ENCODE measurements at places on chromosomes 12 and 14.

- peak; percentile 51 for DNase-seq
Measured at GRCh38 chr12:67816269-67816668, 167.7 kb downstream of the DYRK2 start.

- DNase-seq = no peak
Measured at GRCh38 chr14:76293221-76293620, 82.7 kb upstream of the ESRRB start.

- DNase-seq = peak; percentile 58
Measured at GRCh38 chr12:67426067-67426466, 156.9 kb downstream of the CAND1 start.

- no peak for DNase-seq
Measured at GRCh38 chr12:54364413-54364812, at the start of gene GPR84. Gene GPR84, minus strand, starts transcription at chr12:54364486. Its CDS starts 635 bp downstream, at chr12:54363851.

GRCh38 chr12:77116277-77116676 lies 50.9 kb upstream of the E2F7 start:
- DNase-seq = peak; percentile 40

DNA sequence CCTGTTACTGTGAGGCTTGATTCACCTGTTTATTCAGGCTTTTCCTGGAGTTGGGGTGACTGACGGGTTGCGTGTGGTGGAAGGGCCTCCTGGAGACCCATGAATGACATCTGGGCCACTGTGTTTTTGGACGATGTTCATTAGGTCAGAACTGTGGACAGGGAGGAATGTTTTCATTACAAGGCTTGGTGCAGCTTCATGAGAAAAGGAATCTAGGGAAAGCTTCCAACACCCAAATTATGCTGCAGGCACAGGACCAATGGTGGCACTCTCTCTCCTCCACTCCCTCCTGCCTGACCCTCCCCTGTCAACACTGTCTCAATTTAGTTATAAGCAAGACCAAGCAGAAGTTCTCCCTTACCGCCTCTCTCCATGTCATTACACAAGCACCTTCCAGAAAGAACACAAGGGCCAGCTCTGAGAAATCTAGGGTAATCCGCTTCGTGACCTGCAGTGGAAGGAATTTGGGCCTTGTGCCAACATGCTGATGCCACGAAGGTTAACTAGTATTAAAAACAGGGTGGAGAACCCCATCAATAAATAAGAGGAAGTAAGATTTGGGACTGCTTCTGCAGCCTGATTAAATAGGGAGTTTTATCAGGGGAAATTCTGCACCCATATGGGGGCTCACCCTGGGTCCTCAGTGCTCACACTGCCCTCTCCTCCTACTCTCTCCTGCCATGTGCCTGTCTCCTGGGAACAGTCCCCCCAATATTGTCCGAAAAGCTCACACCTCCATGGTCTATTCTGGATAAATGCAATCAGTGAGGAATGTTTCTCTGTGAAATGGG lies 200.3 kb downstream of the KTN1 start:
- DNase-seq = peak; percentile 72

GRCh38 chr12:1373901-1374735 lies 220.3 kb downstream of the FBXL14 start:
- DNase-seq = peak; percentile 91

DNA sequence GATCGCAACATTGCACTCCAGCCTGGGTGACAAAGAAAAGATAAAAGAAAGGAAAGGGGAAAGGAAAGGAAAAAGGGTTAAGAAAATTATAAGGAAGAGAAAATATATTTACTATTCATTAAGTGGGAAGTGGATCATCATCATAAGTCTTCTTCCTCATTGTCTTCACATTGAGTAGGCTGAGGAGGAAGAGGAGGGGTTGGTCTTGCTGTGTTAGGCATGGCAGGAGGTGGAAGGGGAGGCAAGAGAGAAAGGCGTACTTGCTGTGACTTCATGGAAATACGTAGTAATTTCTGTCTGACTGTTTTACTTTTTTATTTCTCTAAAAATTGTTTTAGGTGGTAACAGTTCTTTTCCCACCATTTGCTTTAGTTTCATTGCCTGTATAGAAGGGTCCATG lies 26.2 kb downstream of the FAM177A1 start:
- DNase-seq = no peak

Measured in GM23248 (cell line).